ENCODE measurements at places on chromosomes 1 and 21. TPM values are rescaled to one million over a fixed set of nuclear protein-coding genes. Genes with fewer than 3 reads are reported as not detected.

The LCE1D gene
- polyA plus RNA-seq, result not detected

The FAM78B gene
- 2.7 TPM for polyA plus RNA-seq

The KIRREL1 gene
- polyA plus RNA-seq, result 200 TPM

The TNFSF18 gene
- not detected for polyA plus RNA-seq

The TENT5C gene
- 3.7 TPM for polyA plus RNA-seq

Data from renal pelvis (tissue), 12 donors.